ENCODE measurements at places on chromosomes 12 and 14.

- no peak for ATAC-seq
Observed at GRCh38 chr12:115222220-115222619, 538.2 kb upstream of the TBX3 start.

DNA sequence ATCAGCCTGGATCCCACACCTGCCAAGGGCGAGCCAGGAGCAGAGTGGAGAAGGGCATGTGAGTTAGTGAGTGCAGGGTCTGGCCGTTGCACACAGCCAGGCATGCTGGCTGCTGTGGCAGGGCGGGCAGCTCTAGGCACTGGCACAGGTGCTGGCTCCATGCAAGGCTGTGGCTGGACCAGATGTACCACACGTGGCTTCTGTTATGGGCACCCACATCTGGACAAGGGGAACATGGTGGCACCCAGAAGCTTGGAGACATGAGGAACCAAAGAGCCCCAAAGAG, 20.1 kb downstream of the SERPINA3 start:
- no peak for ATAC-seq

GRCh38 chr14:104094709-104095425, 9.4 kb downstream of the ASPG start:
- ATAC-seq = peak; percentile 65

- ATAC-seq = no peak
Observed at GRCh38 chr14:88496414-88496813, 58.4 kb downstream of the PTPN21 start.

GRCh38 chr14:59753512-59753911, 117.1 kb downstream of the RTN1 start:
- no peak for ATAC-seq

GRCh38 chr14:67446371-67447032, 34.5 kb upstream of the PLEK2 start:
- no peak for ATAC-seq

- ATAC-seq = peak; percentile 30
Observed at GRCh38 chr14:45251912-45252311, 1.1 kb downstream of the MIS18BP1 start.

DNA sequence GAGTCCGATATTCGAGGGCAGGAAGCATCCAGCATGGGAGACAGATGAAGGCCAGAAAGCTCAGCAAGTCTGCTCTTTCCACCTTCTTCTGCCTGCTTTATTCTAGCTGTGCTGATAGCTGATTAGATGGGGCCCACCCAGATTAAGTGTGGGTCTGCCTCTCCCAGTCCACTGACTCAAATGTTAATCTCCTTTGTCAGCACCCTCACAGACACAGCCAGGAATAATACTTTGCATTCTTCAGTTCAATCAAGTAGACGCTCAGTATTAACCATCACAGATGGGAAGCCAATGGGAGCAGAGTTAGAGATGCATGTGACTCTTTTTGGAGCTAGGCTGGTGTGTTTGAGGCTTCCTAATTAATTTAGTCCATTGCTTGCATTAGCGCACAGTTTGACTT, 17.0 kb downstream of the C12orf75 start:
- no peak for ATAC-seq

GRCh38 chr14:22819151-22819988, 4.1 kb upstream of the SLC7A7 start:
- ATAC-seq = no peak

- no peak for ATAC-seq
Observed at GRCh38 chr12:129481921-129482320, 421.9 kb downstream of the TMEM132D start.

GRCh38 chr12:2259369-2259768, 206.6 kb downstream of the CACNA1C start:
- no peak for ATAC-seq

GRCh38 chr12:6699989-6700645, 498 bp downstream of the PIANP start:
- ATAC-seq = peak; percentile 19

Measured in esophagus mucosa (tissue), 1 donor.